Thoracic aorta endothelial cell (primary cell): ENCODE measurements at places on chromosomes 16 and 17. TPM values are rescaled to one million over a fixed set of nuclear protein-coding genes. Genes with fewer than 3 reads are reported as not detected.

STH gene
- not detected in 2 replicates for total RNA-seq

TTC19 gene
- total RNA-seq, result 40.2 and 48.9 TPM in 2 replicates

PSMC3IP gene
- 11.0 and 14.5 TPM in 2 replicates for total RNA-seq

P2RX5 gene
- total RNA-seq, result 0.27 and 1.7 TPM in 2 replicates

MPO gene
- not detected in 2 replicates for total RNA-seq

RBFOX1 gene
- not detected in 2 replicates for total RNA-seq

SULT1A1 gene
- total RNA-seq, result 6.0 and 9.6 TPM in 2 replicates

HSD17B2 gene
- total RNA-seq, result 0.27 and 1.2 TPM in 2 replicates

PRAC2 gene
- total RNA-seq, result not detected in 2 replicates

KAT7 gene
- 69.7 and 70.4 TPM in 2 replicates for total RNA-seq

G6PC1 gene
- not detected in 2 replicates for total RNA-seq

ZACN gene
- total RNA-seq, result 0.07 TPM in 1 of 2 replicates, not detected in the other

WNK4 gene
- 0.50 and 0.66 TPM in 2 replicates for total RNA-seq

FNDC8 gene
- total RNA-seq, result not detected in 2 replicates

CNGB1 gene
- total RNA-seq, result 0.07 and 0.53 TPM in 2 replicates

USP43 gene
- total RNA-seq, result 0.13 and 0.22 TPM in 2 replicates

TMC8 gene
- total RNA-seq, result 0.13 and 1.1 TPM in 2 replicates

RRAD gene
- 0.14 and 0.27 TPM in 2 replicates for total RNA-seq

RAPGEFL1 gene
- total RNA-seq, result 3.2 and 3.8 TPM in 2 replicates

CDK3 gene
- 0.40 and 0.86 TPM in 2 replicates for total RNA-seq

OR3A3 gene
- not detected in 2 replicates for total RNA-seq

TAC4 gene
- total RNA-seq, result not detected in 2 replicates

COASY gene
- 25.1 and 31.0 TPM in 2 replicates for total RNA-seq

CARHSP1 gene
- total RNA-seq, result 59.3 and 63.3 TPM in 2 replicates

LGALS9B gene
- not detected in 2 replicates for total RNA-seq

KLHL11 gene
- total RNA-seq, result 35.5 and 38.2 TPM in 2 replicates

GAS7 gene
- under 0.01 TPM in 1 of 2 replicates, not detected in the other for total RNA-seq

PPY gene
- not detected in 2 replicates for total RNA-seq

ADAM11 gene
- total RNA-seq, result 0.13 and 0.22 TPM in 2 replicates

MEIOC gene
- total RNA-seq, result 0.07 TPM in 1 of 2 replicates, not detected in the other

ABCC6 gene
- total RNA-seq, result under 0.01 and 0.57 TPM in 2 replicates

HP gene
- total RNA-seq, result not detected in 2 replicates

DOC2B gene
- total RNA-seq, result under 0.01 and 0.14 TPM in 2 replicates

PRPF8 gene
- total RNA-seq, result 213 and 248 TPM in 2 replicates

PDILT gene
- not detected in 2 replicates for total RNA-seq

RPH3AL gene
- total RNA-seq, result 4.4 and 8.6 TPM in 2 replicates

PIK3R6 gene
- not detected in 2 replicates for total RNA-seq

MYH3 gene
- total RNA-seq, result under 0.01 and 0.50 TPM in 2 replicates

HID1 gene
- 14.9 and 28.4 TPM in 2 replicates for total RNA-seq

CCL14 gene
- total RNA-seq, result 30.2 and 51.3 TPM in 2 replicates

TRAPPC1 gene
- 45.9 and 46.4 TPM in 2 replicates for total RNA-seq

ZP2 gene
- not detected in 2 replicates for total RNA-seq

DDX5 gene
- total RNA-seq, result 535 and 615 TPM in 2 replicates
